ENCODE measurements at places on chromosomes 6 and 20. TPM values are rescaled to one million over a fixed set of nuclear protein-coding genes. Genes with fewer than 3 reads are reported as not detected.

Gene CALHM5
- not detected for total RNA-seq

Gene CFAP206
- total RNA-seq, result 0.27 TPM

Gene MUC21
- not detected for total RNA-seq

GRCh38 chr20:4916971-4917881 lies 84.1 kb downstream of the SLC23A2 start:
- no peak for DNase-seq

- no peak for DNase-seq
These were observed 46.7 kb upstream of the BLCAP start for GRCh38 chr20:37574199-37574890.

- no peak for DNase-seq
These were observed 381.7 kb downstream of the BCKDHB start for GRCh38 chr6:80488190-80488589.

DNA sequence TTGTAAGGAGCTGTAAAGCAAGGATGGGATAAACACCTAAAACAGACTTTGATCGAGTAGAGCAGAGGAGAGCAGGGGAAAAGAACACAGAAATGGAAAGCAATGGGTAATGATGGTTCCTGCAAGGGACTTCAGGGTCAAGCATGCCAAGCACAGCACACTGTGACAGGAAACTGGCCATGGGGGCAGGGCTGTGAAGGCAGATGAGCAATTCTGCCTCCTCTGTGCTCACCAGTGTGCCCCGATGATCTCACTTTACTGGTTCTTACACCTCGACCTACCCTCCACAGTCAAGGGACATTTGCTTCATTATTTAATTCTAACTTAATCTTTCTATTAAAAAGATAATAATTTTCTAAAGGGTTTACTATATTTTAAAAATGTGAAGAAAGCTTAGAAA lies 21.6 kb upstream of the MYB start:
- no peak for DNase-seq

DNA sequence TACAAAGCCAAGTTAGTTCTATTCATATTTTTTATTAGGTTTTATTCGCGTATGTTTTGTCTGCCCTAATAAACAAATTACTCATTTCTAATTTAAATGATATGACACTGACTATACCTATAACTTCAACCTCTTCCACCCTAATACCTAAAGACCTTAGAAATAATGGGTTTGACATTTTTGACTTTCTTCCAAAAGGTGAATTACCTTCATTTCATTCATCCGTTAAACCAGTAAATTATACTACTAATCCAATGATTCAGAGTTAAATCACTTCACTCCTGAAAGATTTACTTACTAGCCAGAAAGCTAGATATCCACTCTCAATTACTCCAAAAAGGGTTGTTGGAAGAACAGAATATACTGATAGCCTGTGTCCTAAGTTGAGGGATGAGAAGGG lies 5.2 kb downstream of the MRPS10 start:
- no peak for DNase-seq

GRCh38 chr6:107221519-107221918 lies 106.2 kb upstream of the BEND3 start:
- DNase-seq, result no peak

- peak; percentile 62 for DNase-seq
These were observed 108.4 kb upstream of the PLEKHG1 start for GRCh38 chr6:150491131-150491810.

- DNase-seq, result no peak
These were observed 2.3 kb upstream of the TTBK1 start for GRCh38 chr6:43240950-43241349.

GRCh38 chr6:146670161-146670560 lies 71.4 kb downstream of the ADGB start:
- DNase-seq, result no peak

DNA sequence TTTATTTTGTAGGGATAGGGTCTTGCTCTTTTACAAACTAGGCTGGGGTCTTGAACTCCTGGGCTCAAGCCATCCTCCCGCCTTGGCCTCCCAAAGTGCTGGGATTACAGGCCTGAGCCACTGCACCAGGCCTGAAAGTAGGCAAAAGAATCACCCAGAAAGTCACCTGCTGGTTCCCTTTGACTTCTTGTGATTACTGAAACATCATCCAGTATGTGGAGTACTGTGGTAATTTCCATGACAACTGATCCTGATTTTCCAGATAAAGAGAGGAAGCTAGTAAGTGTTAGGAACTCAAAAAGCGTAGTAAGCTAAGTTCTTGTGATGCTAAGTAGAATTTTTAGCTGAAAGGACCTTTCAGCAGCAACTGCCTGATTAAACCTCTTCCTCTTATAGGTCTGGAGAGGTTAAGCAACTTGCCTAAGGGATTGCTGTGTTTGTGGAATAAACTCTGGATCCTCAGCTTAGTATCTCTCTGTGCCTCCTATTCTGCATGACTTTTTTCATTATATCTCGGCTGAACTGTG lies 16.8 kb downstream of the RALY start:
- DNase-seq, result no peak

DNA sequence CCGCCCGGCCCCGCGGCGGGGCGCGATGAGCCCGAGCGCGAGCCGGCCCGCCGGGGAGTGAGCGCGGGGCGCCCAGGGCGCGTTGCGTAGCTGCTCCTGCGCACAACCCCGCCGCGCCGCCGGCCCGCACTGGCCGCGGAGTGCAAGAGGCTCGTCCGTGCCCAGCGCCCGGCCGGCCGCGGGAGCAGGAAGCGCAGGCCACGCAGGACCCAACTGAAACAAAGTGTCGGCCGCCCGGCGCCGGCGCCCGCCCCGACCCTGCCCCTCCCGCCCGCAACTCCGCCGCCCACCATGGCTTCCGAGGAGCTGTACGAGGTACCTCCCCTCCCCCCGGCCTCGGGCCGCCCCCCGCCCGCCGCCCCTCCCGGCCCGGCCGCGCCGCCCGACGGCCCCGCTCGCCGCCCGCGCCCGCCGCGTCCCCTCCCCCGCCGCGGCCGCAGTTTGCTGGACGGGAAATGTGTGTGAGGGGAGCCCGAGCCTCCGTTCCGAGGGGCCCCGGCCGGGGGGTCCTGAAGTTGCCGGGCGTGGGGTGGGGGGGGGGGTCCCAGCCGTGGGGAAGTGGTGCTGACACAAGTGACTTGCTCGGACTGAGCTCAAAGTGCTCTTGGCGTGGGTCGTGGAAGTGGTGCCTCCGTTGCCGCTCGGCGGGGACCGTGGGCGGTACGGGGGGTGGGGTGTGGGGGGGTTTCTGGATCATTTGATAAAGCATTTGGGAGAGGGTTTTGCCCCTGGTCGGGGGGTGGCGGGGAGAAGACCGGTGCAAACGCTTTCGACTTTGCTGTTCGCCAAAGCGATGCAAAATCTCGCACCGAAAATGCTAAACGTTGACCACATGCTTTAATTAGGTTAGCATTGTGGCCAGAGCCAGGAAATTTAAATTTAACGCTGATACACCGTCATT lies 539 bp downstream of the CDYL start:
- DNase-seq, result peak; percentile 48

- peak; percentile 84 for DNase-seq
These were observed 143.6 kb upstream of the GJE1 start for GRCh38 chr6:141988954-141989705.
